BJ (cell line): ENCODE measurements at places on chromosomes 4 and X.

DNA sequence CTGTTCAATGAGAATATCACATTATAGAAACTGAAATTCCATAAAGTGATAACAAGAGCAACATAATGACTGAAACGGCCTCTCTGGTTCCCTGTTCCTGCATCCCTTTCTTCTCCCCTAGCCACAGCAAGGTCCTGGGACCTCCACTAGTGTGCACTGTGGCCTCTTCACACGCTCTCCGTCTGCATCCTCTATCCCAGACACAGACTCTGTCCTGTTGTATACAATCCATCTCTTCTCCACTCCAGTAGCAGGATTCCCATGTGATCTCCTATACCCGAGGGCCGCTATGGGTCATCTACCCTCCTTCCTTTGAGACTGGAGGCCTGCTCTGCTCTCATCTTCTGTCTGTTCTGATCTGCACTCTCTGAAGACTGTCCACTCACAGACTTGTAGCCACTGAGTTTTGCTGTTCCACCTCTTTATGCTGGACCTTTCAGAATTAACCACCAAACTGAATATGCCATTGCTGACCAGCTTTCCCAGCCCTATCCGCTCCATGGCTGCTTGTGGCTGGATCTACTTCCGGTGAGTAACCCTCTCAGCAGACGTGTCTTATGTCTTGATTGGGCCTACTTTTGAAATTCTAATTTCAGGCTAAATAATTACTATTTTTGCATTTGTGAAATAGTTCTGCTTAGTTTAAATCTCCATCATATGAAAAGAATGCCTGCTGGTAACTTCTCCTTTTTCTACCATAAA is 105.1 kb upstream of the NAP1L5 start:
- DNase-seq: no peak

- DNase-seq: peak; percentile 42
These were observed at the start of gene ARSD for GRCh38 chrX:2928583-2929434. Gene ARSD (minus strand): TSS chrX:2929339. CDS start chrX:2929275, 64 bp downstream.

GRCh38 chr4:88803600-88804096 is 106.0 kb upstream of the NAP1L5 start:
- peak; percentile 83 for DNase-seq

- no peak for DNase-seq
These were observed 323.8 kb downstream of the FBXW7 start for GRCh38 chr4:152211936-152212653.

- DNase-seq: no peak
These were observed 189.3 kb downstream of the DHRSX start for GRCh38 chrX:2311501-2311900.

DNA sequence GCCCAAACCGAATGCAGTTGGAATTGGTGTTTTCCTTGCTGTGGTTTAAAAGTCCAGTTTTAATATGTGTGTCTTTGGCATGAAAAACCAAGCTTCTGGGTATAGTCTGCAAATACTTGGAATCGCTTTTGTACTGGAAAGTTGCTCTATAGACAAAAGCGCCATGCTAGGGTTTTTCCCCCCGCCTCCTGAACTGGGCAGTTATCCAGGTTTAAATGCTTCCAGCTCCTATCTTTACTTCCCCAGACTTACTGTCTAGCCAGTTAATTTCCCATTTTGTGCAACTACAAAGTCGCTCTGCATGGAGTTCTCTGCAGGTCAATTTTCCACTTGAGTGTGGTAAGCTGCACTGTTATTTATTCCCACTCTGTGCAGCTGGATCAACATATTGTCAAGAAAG is 2.7 kb downstream of the RASL11B start:
- no peak for DNase-seq

- DNase-seq: no peak
These were observed 65.6 kb downstream of the JAKMIP1 start for GRCh38 chr4:6134612-6135220.

DNA sequence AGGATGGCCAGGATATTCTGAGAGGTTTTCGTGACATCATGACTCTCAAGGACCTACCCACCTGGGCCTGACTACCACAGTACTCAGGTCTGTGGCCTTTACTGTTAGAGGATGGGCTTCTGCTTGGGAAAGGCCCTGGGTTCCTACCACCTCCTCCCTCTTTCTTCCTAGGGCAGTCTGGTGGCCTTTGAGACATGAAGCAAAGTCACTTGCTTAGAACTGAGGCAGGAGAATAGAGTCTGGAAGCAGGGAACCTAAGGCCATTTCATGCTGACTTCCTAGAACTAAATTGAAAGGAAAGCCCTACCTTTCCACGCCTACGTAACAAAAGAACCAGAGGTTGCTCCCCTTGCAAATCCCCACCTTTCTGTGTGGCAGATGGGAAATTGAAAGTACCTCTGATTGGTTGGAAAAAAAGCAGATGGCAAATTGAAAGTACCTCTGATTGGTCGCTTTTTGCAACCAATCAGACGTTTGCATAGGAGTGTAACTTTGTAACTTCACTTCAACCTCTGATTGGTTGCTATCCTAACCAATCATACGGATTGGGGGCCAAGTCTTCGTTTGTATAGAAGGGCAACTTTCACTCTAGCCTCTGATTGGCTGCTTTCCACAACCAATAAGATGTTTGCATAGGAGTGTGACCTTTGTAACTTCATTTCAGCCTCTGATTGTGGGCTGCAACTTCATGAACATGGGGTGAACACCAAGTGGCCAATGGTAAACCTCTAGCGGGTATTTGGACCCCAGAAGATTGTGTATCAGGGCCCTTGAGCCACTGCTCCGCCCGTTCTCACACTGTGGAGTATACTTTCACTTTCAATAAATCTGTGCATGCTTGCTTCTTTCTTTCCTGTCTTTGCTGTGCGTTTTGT is 9.9 kb upstream of the AKAP14 start:
- no peak for DNase-seq

- DNase-seq: no peak
These were observed 98.0 kb downstream of the FRAS1 start for GRCh38 chr4:78154972-78155590.

GRCh38 chrX:86033385-86033784 is 14.0 kb downstream of the CHM start:
- DNase-seq: no peak

- DNase-seq: no peak
These were observed 552.6 kb downstream of the PPARGC1A start for GRCh38 chr4:23337292-23337691.

GRCh38 chr4:164955107-164955805 is 22.2 kb downstream of the TRIM61 start:
- DNase-seq: no peak

GRCh38 chrX:14902537-14902936 is 29.3 kb downstream of the MOSPD2 start:
- DNase-seq: no peak

DNA sequence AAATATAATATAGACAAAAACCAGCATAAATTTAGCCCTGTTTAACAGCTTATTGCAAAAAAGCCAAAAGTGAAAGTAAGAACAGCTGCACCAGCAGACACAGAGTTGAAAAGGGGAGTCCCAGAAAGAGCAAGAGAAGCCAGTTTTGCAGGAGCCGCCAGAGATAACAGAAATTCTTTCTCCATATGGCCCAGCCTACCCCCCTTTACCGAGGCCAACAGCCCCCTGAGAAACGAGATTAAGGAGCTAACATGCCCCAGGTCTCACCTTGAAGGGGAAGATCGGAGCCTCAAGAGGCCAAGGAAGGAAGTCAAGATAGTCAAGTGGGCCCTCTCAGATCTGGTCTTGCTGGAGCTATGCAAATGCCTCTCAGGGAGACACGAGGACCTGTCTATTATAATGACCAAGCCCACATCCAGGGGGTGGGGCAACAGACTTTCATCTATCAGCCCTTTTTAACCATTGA is 4.8 kb downstream of the ACOX3 start:
- DNase-seq: no peak

DNA sequence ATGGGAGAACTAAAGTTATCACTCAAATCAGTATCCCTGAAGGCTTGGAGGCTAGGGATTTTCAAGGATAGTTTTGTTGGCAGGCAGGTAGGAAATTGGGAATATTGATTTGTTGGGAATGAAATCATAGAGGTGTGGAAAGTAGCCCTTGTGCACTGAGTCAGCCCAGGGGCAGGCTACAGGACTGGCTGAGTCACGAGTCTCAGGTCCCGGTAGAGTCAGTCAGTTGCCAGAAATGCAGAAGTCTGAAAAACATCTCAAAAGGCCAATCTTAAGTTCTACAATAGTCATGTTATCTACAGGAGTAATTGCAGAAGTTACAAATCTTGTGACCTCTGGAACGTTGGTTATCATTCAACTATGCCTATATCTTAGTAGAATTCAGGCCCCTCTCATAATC is 153.1 kb downstream of the GC start:
- DNase-seq: no peak

DNA sequence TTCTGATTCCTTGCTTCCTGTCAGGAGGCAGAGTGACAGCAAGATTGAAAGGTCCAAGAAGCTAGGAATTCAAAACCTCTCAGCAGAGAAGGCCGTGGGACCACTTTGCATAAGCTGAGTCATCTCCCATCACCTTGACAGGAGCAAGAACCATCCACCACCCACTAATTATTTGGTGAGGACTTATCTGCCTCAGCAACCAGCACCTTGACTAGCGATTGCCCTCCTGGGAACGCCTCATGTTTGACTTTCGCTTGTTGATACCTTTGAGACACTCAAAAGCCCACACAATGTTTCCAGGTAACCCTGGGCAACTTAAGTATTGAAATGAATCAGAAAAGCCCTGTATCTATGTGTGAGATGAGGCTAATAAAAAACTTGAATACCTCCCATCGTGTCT is 233.5 kb upstream of the GYPA start:
- no peak for DNase-seq
